ENCODE measurements at places on chromosomes 5 and 9.

- DNase-seq: no peak
These were observed 95.3 kb upstream of the IER5L start for GRCh38 chr9:129273136-129273895.

DNA sequence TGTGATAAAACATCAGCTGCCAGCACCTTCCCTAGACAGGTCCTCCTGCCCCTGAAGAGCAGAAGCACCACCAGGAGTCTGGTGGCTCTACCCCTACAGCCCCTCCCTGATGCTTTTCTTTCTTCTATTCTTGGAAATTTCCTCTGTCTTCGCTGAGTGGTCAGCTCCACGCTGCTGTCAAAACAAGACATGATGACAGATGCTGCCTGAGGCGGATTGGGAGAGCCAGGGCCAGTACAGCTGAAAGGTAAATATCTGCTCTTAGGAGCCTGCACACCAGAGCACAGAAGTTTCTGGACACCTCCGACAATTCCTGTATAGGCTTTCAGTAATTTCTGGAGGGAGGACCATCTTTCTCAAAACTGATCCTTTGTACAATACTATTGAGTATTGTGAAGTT lies 4.7 kb upstream of the OR1Q1 start:
- DNase-seq: no peak

DNA sequence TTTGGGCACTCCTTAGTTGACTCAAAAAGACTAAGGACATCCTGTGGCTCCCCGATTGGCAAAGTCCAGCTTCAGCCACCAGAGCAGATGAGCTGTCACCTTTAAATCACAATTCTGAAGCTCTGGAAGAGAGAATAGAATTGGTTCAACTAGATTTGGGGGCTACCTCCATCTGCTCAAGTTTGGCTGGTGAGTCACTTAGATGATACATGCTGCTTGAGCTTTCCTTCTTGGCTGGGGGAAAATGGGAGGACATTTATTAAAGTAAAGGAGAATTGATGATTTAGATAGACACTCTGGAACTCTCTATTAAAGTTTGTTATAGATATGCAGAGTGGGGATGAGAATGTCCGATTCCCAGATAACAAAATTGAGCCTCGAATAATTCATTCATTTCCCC lies 30.0 kb upstream of the GRIA1 start:
- no peak for DNase-seq

DNA sequence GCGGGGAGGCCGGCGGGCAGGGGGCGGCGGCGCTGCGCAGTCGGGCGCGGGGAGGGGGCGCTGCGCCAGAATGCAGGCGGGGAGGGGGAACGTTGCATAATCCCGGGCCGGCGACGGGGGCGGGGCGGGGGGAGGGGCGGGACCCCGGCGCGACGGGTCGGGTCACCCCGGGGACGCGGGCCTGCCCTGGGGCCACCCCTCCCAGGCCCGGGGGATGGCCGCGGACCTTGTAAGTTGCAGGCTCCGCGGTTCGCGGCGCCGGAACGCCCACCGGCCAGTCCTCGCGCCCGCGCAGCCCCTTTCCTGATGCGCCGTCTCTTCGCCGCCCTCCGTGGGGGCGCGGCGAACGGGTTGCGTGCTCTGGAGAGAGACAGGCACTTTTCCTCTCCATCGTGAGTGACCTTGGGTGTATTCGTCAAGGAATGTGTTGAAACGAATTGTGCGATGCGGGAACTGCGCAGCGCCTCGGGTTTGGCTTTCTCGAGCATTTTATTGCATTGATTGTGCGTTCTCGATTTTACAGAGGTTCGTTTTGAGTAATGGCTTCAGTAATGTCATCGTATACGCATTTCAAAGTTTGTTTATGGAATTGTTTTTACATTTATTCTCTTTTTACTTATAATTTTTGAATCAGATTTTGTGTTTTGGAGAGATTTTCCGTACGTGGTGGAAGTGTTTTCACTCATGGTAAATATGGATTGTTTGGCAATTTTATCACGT lies 802 bp downstream of the SPIN1 start:
- no peak for DNase-seq

DNA sequence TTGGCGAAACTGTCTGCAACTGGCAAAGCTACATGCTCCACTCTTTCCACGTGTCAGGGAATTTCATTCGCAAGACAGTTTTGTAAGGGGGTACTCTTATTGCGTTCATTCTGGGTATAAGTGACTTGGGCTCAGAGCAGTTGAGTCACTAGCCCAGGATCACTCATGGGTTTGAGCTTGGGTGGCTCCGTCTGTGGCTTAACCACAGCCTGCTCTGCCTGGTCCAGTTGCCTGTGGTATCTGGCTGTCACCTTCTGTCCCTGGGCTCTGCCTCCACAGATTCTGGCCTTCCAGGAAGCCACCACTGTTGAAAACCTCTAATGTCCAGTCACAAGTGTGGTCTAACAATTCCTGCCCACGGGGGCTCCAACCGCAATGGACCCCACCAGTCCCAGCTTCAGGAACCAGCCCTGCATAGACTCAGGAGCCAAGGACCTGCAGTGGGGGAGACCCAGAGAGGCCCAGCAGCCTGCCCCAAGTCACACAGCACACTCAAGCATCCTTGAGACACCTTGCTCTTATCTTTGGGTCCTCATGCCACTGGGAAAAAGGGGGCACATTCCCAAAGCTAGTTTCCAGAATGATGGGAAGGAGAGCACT lies 10.4 kb downstream of the KIF12 start:
- no peak for DNase-seq

DNA sequence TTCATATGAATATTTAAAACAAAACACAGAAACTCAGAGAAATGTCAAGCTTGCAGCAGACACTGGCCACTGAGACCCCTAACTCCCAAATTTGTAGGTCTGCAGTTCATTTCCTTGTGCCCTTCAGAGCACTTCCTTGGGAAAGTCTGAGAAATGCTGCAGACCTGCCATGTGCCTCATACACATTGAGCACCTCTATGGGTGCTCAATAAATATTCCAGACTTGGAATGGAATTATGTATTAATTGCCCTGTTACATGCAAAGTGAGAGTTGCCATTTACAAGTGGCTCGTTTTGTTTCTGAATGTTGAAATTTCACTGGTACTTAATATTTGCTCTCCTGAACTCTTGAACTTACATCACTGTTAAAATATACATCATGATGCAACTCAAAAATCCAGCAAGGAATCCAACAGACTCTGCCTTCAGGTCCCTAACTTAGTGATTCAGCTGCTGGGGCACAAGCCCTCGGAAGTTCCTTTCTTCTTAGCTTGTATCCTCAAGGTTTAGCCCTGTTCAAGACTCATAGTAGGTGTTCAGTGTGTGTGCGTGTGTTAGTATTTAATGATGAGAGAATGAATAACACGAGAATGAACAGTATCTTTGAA lies 90.6 kb downstream of the PTCD2 start:
- DNase-seq: no peak

- DNase-seq: no peak
These were observed 11.7 kb upstream of the NSMF start for GRCh38 chr9:137470785-137471184.

- no peak for DNase-seq
These were observed 193.0 kb downstream of the AOPEP start for GRCh38 chr9:94919376-94920098.

GRCh38 chr5:68333649-68334552 lies 118.3 kb downstream of the PIK3R1 start:
- DNase-seq: no peak

DNA sequence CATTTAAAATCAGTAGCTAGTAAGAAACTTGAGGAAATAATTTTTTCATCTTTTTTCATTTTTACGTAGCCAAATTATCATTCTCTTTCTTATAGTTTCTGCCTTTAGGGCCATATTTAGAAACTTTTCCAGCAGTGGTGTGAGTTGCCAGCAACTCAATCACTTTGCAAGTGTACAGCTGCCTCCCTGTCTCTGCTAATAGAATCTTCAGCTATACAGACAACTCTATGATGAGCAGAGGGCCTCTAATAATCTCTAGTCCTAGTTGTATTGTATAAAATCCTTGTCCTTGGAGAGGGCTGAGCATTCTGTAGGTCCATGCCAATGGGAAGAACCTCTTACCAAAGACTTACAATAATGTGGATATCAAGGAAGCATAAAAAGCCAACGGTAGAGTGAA lies 11.5 kb upstream of the SHOC1 start:
- DNase-seq: no peak

DNA sequence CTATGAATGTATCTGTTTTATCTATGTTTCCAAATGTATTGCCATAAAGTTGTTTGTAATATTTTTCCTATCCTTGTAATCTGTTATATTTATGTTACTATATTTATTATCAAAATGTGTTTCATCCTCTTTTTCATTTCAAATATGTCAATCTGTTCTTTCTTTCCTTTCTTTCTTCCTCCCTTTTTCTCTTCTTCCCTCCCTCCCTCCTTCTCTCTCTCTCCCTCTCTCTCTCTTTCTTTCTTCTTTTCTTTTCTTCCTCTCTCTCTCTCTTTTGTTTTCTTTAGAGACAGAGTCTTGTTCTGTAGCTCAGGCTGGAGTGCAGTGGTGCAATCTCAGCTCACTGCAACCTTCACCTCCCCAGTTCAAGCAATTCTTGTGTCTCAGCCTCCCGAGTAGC lies 91.3 kb downstream of the GTF3C4 start:
- no peak for DNase-seq

- DNase-seq: no peak
These were observed 392.0 kb downstream of the NR2F1-AS1 start for GRCh38 chr5:93188876-93189485.

DNA sequence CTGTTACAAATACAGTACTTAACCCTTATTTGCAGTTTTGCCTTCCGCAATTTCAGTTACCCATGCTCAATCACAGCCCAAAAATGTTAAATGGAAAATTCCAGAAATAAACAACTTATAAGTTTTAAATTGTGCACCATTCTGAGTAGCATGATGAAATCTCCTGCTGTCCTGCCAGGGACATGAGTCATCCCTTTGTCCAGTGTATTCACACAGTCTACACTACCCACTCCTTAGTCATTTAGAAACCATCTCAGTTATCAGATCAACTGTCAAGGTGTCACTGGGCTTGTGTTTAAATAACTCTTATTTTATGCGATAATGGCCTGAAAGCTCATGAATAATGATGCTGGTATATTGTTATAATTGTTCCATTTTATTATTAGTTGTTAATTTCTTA lies 95.8 kb downstream of the PLCXD3 start:
- no peak for DNase-seq

DNA sequence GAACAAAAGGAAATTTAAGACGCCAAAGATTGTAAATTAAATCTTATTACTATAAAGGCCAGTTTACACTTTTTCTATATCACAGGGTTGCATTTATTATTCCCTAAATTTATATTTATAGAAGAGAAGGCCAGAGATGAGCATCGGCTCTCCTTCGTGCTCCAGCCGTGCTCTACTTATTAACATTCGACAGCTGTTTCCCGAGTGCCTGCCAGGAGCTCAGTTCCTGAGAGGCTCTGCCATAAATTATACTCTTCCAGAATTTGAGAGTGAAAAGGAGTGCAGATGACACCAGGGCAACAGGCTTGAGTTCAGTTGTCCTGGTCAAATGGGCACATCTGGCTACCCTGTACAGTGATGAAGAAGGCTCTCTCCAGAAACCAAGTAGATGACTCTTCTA lies 70.1 kb downstream of the PCSK5 start:
- DNase-seq: no peak

- DNase-seq: peak; percentile 44
These were observed 705 bp downstream of the PWWP2A start for GRCh38 chr5:160118349-160119141.

DNA sequence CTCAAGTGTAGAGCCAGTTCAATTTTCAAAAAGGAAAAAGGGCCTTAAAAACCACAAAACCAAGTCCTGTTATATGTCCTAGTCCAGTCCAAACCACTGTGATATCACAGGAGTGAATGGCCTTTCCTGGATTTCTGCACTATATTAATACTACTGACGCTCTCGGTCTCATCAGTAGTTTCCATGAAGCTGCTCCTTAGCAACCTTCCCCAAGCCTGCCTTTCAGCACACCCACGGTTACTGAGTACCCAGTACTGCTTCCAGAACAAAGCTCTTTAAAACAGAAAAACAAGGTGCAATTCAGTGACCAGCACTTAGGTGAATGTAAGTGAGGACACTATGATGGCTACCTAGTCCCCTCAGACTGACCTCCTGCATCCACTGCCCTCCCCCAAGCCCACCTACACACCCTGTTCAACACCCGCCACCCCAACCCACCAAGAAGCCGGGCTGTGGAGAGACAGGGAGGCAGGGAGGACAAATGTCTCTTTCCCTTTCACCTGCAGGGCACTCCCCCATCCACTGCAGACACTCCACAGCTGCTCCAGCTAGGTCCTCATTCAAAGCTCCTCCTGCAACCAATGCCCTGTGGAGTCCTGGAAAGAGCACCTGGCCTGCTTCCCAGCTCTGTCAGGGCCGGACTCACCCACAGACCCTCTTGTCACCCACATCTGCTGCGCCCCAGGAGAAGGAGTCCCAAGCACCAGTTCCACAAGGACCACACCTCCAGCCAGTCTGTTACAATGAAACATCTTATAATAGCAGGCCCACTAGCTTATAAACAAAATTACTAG lies 25.9 kb downstream of the PSMB7 start:
- no peak for DNase-seq

DNA sequence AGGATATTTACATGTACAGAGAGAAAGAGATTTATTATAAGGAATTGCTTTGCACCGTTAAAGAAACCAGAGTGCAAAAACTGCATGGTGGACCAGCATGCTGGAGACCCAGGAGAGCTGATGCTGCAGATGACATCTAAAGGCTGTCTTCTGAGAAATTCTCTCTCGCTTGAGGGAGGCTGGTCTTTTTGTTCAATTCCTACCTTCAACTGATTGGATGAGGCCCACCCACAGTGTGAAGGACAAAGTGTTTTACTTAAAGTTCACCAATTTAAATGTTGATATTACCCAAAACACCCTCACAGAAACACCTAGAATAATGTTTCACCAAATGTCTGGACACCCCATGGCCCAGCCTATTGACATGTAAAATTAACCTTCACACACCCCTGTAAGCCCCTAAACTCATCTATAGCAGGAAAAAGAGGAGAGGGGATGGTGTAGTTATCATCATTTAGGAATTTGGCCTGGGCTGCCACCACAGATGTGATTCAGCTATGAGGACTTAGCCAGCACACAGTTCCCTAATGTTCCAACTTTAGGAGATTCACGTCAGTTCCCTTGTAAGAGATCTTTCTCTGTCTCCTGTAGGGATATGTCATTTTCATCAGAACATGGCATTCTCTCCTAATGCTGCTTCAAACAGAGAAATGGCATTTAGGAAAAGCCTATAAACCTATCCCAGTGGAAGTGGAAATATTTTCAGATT lies 358.2 kb upstream of the TLE4 start:
- no peak for DNase-seq

GRCh38 chr5:176776141-176776865 lies 34.1 kb upstream of the UNC5A start:
- no peak for DNase-seq

DNA sequence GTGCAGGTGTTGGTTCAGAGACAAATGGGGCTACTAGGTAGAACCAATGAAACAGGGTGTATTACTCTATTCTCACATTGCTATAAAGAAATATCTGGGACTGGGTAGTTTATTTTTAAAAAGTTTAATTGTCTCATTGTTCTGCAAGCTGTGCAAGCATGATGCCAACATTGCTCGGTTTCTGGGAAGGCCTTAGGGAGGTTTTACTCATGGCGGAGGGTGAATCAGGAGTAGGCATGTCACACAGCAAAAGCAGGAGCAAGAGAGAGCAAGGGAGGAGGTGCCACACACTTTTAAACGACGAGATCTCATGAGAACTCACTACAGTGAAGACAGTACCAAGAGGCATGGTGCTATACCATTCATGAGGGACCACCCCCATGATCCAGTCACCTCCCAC lies 134.6 kb downstream of the PIK3R1 start:
- DNase-seq: no peak

All from stimulated activated CD4-positive, alpha-beta T cell treated with anti-CD3 and anti-CD28 coated beads, Interleukin-2, amount 100 ng/mL, for 4 hours (primary cell).